Stimulated activated CD4-positive, alpha-beta T cell treated with anti-CD3 and anti-CD28 coated beads, Interleukin-1b, Interleukin-23, amount 100 ng/mL, for 48 hours (primary cell): ENCODE measurements at places on chromosomes 11 and 22.
A peak's percentile ranks its signal among the peaks of the same experiment; 100 is the strongest.

GRCh38 chr11:35852056-35852455 lies 91.8 kb upstream of the LDLRAD3 start:
- DNase-seq = no peak

DNA sequence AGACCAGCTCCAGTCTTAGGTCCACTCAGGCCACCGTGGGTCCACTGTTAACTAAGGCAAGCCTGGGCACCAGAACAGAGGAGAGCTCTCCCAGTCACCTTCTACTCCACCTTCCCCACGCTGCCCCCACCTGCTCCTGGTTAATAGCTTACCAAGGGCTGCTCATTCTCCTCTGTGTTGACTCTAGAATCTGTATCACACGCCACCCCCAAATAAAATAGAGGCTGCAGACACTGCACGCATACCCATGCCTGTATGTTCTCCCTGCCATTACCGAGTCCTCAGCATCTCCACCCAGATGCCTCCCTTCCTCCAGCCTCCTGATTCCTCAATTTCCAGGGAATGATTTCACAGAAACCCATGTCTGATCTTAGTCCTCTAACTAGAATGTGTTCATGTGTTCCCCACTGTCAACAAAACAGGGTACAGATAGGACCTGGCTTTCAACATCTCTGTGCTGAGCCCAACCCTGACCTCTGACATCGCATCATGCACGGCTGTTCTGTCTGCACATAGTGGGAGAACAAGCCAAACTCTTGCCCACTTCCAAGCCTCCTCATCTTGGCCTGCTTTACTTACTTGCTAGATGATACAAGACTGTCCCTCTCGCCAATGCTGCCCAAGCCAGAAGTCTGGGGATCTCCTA lies 49.8 kb downstream of the SMCO4 start:
- DNase-seq = no peak

GRCh38 chr11:1054143-1055108 lies 17.9 kb upstream of the MUC6 start:
- DNase-seq = no peak

- DNase-seq = no peak
These were observed 81.9 kb downstream of the UVRAG start for GRCh38 chr11:75896843-75897419.

- peak; percentile 8 for DNase-seq
These were observed 1.4 kb upstream of the NEFH start for GRCh38 chr22:29478326-29479276.

DNA sequence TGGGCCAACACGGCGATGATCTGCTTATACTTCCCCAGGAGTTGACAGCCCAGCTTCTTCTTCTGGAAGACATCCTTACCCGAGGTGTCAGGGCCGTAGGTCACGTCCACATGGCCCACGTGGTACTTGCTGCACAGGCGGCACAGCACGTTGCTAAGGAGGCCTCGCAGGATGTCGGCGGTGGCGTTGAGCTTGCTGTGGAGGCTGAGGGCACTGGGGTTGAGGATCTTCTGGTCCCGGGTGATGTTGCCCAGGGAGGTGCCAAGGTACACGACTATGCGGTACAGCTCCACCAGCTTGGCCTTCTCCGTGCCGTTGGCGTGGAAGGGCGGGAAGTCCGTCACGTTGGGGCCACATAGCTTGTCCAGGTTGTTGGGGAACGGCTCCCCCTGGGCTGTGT lies 2.9 kb downstream of the LIF start:
- DNase-seq = no peak

DNA sequence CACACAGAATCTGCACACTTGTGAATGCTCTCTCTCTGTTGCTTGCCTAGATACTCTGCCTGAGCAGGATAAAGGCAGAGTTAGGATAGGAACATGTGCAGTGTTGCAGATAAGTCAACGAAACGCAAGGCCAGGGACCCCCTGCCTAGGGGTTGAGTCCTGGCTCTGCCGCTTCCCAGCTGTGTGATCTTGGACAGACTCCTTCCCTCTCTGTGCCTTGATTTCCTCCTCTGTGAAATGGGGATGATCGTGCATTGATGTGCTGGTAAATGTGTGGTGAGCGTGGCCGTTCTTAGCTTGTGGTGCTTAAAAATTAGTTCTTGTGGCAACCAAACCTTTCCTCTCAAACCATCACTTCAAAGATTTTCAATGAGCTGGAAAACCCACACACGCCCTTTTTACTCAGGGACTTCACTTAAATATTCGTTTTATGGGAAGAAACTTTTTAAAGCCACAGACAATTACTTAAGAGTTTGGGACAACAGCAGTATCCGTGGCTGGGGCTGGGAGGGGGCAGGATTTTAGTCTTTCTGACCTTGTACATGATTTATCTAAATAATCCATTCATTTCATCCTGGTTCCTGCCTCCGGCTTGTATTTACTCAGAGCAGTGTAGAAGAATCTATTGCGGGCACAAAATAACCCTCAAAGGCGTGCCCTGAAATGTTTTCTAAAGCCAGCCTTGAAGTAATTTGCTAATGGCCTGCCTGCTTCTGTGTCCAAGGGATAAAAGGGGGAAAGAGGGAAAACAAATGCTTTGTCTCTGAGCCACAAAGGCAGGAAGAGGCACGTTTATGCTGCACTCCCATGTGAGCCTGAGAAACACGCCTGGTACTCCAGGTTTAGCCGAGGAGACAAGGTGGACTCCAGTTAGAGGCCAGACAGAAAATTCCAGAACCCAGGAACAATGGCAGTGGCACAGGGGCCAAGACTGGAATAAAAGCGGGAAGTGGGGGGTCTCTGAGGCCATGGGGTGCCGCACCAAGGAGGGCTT lies 85.0 kb upstream of the CRYBB3 start:
- DNase-seq = no peak

DNA sequence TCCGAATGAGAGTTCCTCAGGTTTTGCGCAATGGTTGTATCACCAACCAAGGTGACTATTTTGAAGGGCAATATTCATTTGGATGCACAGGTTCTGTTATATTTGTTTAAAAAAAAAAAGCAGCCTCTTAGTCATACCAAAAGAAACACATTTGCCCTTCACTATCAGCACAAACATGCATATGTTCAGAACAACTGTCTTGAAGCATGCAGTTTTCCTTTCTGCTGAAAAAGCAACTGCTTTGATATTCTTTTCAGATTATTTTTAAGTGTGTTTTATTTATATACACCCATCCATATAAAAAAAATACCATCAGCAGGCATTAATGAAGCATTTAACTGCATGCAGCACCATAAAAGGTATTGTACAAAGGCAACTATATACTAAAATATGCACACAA lies 67.8 kb downstream of the RBFOX2 start:
- DNase-seq = no peak

DNA sequence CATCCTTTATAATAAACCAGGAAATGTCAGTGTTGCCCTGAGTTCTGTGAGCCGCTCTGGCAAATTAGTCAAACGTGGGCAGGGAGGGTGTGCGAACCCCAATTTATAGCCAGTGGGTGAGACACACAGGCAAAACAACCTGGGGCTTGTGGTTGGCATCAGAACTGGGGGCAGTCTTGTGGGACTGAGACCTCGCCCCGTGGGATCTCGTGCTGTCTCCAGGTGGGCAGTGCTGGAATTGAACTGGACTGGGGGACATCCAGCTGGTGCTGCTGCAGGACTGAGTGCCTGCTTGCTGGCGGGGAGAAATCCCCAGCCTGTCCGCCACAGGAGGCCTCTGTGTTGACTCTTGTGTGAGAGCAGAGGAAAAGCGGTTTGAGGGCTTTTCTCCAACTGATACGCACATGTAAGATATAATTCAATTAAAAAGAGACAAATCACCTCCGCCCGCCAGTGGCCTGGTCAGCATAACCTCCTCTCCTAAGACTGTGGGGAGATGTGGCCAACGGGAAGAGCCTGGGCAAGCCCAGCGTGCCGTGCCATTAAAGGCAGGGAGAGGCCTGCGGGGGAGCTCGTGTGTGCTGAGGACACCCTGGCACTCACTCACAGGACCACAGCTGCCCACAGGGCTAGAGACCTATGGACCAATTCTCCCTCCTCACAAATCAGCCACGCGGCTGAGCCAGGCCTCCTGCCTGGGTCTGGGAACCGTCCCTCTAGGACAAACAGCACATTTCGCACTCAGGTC lies 18.4 kb downstream of the SULT4A1 start:
- DNase-seq = no peak

DNA sequence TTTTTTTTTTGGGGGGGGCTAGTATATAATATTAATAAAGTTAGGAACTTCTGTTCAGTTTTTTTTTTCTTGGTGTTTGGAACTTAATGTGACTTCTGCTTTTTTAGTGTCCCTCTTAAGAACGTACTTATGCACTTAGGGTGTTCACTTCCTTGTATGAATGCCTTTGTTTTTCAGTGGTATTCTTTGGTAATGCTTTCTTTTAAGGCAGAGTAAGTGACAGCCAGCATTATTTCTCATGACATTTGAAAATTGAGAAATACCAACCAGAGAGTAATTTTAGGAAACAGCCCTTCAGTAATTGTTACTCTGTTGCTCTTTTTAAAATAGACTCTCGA lies 2.4 kb downstream of the GRK3 start:
- no peak for DNase-seq

GRCh38 chr22:24337894-24338645 lies 67.4 kb downstream of the SPECC1L start:
- DNase-seq = no peak

DNA sequence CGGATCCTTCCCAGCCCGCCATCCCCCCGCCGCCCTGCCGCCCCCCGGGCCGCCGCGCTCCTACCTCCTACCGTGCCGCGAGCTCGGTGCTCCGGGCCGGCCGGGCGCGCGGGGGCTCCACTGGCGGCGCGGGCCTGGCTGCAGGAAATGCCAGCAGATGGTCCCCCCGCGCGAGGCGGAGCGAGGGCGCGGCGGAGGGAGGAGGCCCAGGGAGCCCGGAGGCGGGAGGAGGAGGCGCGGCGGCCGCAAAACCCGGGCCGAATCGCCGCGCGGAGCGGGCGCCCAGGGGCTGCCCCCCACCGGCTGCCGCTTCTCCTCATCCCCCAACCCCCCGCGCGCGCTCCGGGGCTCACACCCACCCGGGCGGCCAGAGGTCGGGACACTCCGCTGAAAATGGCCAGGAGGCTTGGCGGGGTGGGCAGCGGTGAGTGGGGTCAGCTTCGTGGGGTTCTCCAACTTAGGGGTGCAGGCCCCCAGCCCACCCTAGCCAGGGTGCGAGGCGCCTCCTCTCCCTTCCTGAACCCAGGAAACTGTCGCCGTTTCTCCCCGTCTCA lies at the start of gene OSBPL5:
Gene OSBPL5, minus strand, starts transcription at position 159 of the 554 bp plus-strand sequence. CDS start 36,162 bp downstream, outside the sequence.
- DNase-seq = peak; percentile 39

DNA sequence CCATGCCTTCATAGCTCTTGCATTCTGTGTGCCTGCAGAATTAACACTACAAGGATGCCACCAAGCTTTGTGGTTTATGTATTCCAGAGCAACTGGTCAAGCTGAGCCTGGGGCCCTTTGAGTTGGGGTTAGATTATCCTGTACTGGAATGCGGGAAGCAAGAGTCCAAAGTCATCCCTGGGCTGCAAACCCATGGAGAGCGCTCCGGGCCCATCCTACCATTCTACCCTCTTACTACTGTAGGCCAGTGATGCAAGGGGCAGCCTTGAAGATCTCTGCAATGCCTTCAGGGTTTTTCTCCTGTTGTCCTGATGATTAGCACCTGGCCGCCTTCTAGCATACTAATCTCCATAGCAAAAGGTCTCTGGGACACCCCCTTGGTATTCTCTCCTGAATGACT lies 51.3 kb downstream of the TUG1 start:
- no peak for DNase-seq

DNA sequence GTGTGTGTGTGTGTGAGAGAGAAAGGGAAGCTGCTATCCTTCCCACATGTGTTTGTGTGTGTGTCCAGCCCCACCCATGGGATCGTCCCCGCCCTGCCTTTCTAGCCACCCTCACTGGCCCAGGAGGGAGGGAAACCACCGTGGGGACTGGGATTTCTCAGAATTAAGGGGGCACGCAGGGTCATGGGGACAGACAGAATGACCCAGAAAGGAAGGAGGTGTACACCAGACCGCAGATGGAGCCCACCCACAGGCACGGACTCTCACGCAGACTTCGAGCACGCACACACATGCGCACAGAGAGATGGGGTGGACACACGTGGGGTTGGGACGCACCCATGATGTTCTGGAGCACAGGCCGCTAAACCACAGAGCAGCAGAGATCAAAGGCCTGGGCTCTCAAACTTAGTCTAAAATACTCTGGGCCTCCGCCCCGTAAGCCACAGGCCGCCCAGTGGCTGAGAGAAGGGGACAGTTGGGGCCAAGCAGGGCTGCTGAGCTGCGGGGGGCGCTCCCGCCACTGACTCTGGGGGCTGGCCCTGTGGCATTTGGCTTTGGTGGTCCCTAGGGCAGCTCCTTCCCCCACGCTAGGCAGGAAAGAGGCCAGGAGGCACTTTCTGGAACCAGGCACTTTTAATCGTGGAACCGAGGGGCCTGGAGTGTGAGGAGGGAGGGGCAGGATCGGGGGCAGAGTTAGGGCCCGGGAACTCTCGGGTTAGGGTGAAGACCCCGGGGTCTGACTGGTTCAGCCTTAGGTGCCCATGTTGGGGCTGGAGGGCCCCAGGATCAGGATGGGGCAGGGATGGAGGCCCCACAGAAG lies 1.5 kb downstream of the IFITM5 start:
- DNase-seq = no peak

- DNase-seq = no peak
These were observed 478.2 kb downstream of the BUD13 start for GRCh38 chr11:116294630-116295029.

- DNase-seq = no peak
These were observed 22.6 kb upstream of the OLFML1 start for GRCh38 chr11:7462706-7463105.

DNA sequence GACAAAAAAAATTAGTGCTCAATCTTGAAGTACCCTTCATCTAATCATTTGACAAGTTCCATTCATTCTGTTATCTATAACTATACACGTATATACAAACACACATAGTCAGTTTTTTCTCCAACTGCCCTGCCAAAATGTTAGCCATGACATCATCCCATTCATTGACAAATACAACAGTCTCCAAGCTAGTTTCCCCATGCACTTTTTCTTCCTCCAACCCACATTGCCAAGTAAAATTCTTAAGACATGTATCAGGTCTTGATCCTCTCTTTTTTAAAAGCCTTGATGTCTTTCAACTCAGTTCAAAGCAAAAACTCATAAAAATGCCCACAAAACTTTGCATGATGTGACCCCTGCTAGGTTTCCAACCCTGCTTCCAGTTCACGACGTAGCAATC lies 58.1 kb downstream of the DDI1 start:
- no peak for DNase-seq

DNA sequence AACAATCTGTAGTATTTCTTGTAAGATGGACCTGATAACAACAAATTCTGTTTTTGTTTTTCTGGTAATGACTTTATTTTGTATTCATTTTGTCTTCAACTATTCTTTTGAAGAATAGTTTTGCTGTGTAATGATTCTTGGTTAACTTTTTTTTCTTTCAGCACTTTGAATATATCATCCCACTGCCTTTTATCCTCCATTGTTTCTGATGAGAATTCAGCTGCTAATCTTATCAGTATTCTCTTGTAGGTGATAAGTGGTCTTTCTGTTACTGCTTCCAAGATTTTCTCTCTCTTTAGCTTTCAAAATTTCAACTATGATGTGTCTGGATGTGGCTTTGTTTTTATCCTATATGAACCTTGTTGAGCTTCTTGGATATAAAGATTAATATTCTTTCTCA lies 21.5 kb downstream of the GALNT18 start:
- no peak for DNase-seq

GRCh38 chr11:118247041-118247440 lies 5.1 kb downstream of the MPZL3 start:
- no peak for DNase-seq

GRCh38 chr11:121563900-121564822 lies 111.4 kb upstream of the SORL1-AS1 start:
- no peak for DNase-seq
